ENCODE measurements at places on chromosomes 16 and 17.

- DNase-seq, result no peak
Measured at GRCh38 chr16:8342276-8342675, 248.0 kb downstream of the TMEM114 start.

DNA sequence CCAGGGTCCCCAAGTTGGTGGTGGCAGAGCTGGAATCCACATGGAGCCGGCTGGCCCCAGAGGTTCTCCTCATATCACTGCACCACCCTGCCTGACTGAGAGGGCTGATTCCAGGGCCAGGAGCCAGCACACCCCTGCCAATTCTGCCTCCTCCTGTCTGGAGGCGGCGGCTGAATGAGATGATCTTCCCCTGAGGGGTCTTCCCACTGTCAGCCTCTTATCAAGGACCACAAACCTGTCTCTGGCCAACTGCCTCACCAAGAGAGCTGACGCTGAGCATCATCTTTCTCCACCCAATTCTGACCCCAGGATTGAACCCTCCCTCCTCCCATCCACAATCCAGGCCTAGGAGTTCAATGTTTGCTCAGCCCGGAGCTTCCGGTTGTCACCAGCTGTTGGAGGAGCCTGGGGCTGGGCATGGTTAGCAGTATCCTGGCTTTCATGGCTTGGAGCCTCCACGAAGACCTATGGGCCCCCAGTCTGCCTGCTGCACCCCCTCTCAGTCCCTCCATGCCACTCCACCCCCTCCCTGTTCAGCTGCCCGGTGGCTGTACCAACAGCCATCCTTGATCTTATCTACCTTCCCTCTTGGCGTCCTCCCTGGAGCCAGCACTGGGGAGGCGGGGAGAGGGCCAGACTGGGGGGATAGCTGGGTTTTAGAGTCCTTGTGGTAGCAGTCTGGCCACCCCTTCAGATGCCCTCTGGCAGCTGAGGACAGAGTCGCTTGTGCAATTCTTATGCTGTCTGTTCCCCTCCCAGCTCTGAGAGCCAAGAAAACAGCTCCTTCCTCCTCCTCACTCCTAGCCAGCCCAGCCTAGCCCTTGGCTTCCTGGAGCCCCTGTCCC lies 25.6 kb downstream of the ABCC3 start:
- peak; percentile 46 for DNase-seq

- peak; percentile 59 for DNase-seq
Measured at GRCh38 chr17:56593646-56594319, at the start of gene NOG. NOG (plus strand) TSS chr17:56593699; CDS start chr17:56594224, 525 bp downstream.

DNA sequence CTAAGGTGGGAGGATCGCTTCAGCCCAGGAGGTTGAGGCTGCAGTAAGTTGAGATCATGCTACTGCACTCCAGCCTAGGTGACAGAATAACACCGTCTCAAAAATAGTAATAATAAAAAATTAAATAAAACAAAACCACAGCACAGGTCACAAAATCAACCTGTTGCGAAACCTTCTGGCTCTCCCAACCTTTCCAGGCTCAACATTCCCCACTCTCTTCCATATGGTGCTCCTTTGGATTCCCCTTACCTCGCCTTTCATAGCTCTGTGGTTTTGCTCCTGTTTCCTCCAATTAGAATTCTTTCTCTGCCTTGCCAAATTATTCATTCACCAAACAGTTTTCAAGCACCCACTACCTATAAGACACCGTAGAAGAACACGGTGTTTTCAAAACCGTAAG lies 4.7 kb downstream of the ZDHHC7 start:
- DNase-seq, result no peak

DNA sequence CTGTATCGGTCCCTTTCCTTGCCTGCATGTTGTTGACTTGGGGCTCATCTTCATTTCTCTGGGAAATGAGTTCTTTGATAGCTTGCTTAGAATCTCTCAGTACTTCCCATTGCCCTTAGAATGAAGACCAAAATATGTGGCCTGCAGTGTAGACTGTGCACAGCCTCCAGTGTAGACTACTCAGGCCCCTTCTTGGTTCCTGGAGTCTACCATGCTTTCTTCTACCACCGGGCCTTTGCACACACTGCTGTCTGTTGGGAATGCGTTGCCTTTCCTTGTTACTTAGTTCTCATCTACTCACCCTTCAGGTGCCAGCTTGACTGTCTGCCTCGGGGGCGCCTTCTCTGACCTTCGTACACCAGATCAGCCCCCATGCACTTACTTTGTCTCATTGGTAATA lies 82.0 kb downstream of the ABCC1 start:
- no peak for DNase-seq

DNA sequence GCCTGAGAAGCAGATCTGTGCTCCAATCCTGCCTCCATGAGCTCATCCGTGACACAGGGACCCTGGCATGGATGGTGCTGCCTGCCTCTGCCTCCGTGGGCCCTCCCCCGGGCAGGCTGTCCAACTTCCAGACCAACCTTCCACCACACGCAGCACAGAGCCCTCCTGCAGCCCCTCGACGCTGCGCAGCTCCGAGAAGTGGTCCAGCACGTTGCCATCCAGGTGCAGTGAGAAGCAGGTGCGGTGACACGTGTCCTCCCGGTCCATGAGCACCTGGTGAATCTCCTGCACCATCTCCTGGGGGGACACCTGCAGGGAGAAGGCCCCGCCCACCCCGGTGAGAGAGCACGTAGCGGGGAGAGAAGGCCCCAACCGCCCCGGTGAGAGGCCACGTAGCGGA lies 8.4 kb downstream of the CLUH start:
- DNase-seq, result no peak

DNA sequence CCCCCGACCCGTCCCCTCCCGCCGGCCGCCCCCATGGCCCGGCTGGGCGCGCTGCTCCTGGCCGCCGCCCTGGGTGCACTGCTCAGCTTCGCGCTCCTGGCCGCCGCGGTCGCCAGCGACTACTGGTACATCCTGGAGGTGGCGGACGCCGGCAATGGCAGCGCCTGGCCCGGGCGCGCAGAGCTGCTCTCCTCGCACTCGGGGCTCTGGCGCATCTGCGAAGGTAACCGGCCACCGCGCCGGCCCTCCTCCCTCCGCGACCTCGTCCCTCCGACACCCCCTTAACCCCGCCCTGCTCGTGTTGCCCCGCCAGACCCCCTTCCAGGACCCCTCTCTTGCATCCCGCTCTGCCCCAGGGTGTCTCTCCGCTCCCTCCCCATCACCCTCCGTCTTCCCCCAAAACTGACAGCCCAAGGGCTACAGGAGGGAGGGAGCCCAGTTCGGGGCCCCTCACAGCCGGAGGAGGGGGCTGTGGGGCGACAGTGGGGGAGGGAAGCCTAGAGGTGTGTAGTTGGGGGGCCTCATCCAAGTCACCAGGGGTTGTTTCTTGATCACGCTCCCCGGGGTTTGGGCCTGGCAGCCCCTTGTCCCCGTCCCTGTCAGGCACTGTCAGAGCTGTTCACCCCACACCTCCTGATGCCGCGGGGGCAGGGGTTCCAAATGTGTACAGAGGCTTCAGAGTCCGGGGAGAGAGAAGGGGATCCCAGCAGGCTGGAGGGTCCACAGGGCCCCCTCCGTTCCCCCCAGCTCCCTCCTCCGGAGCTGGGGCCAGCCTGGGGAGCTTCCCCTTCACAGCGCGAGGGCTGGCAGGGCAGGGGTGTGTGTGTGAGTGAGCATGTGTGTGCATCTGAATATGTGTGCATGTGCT lies 794 bp downstream of the TMEM235 start:
- DNase-seq, result no peak

- DNase-seq, result peak; percentile 45
Measured at GRCh38 chr16:4664538-4665418, 28.6 kb upstream of the NUDT16L1 start.

GRCh38 chr17:78369791-78370381 lies 8.6 kb upstream of the PGS1 start:
- no peak for DNase-seq

GRCh38 chr17:57305908-57306504 lies 49.7 kb downstream of the MSI2 start:
- DNase-seq, result no peak

- no peak for DNase-seq
Measured at GRCh38 chr17:81365601-81366585, 29.4 kb upstream of the BAHCC1 start.

DNA sequence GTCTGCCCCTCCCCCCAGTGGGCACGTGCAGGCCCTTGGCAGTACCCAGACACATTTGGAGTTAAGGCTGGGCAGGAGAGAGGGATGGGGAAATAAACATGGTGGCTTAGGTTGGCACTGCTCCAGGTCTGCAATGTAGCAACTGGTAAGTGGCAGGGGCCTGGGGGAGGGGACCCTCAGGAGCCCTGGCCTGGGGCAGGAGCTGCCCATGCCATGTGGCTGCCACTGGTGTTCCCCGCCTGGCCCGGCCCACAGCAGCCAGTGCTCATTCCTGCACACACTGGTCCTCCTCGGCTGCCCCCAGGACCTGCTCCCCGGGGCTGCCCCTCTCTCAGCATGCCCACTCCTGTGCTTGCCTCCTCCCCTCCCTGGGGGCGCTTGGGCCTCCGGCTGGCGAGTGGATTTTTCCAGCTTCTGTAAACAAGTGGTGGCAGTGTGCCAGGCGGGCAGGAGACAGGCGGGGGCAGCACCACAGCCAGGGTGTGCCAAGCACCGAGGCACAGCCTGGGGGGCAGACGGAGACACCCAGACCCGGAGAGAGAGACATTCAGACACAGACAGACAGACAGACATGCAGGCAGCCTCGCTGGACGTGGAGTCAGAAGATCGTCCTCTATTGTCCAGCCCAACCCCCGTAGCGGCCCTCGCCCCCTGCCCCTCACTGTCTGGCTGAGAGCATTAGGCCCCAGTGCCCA lies 9.4 kb downstream of the THRA start:
- peak; percentile 76 for DNase-seq

DNA sequence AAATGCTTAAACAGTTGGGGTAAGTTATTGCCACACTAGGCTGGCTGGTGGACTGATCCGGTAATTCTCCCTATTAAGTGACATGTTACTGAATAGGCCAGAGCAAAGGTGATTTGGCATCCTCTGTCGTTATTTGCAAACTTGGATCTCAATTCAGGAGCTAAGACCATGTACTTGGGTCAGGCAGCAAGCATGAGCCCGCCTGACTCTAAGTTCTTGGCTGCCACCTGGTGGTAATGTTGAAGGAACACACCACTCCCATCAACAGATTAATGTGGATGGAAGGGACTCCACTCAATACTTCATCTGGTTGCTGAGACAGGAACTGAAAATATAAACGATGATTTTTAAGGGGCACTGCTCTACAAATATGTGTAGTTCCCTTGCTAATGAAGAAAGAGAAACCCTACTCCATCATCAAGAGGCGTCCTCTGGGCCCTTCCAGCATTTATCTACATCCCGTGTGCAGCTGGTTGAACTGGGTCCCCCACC lies 70.8 kb downstream of the EMP2 start:
- DNase-seq, result no peak

Data from left ventricle myocardium inferior (tissue), 1 donor.